Activated T-helper 17 cell treated with anti-CD3 and anti-CD28 coated beads, Interleukin-2, amount 50 U/mL, for 72 hours (primary cell): ENCODE measurements at places on chromosomes 7 and 10. TPM values are rescaled to one million over a fixed set of nuclear protein-coding genes. Genes with fewer than 3 reads are reported as not detected.

OR9A2 gene
- not detected for total RNA-seq

INSYN2A gene
- total RNA-seq: not detected

CFAP46 gene
- not detected for total RNA-seq

SH3PXD2A gene
- 8.0 TPM for total RNA-seq

HTR5A gene
- not detected for total RNA-seq

FIGNL1 gene
- 62.5 TPM for total RNA-seq

TAS2R41 gene
- not detected for total RNA-seq

IL6 gene
- 2.1 TPM for total RNA-seq
